ENCODE measurements at places on chromosomes 16 and 17.

DNA sequence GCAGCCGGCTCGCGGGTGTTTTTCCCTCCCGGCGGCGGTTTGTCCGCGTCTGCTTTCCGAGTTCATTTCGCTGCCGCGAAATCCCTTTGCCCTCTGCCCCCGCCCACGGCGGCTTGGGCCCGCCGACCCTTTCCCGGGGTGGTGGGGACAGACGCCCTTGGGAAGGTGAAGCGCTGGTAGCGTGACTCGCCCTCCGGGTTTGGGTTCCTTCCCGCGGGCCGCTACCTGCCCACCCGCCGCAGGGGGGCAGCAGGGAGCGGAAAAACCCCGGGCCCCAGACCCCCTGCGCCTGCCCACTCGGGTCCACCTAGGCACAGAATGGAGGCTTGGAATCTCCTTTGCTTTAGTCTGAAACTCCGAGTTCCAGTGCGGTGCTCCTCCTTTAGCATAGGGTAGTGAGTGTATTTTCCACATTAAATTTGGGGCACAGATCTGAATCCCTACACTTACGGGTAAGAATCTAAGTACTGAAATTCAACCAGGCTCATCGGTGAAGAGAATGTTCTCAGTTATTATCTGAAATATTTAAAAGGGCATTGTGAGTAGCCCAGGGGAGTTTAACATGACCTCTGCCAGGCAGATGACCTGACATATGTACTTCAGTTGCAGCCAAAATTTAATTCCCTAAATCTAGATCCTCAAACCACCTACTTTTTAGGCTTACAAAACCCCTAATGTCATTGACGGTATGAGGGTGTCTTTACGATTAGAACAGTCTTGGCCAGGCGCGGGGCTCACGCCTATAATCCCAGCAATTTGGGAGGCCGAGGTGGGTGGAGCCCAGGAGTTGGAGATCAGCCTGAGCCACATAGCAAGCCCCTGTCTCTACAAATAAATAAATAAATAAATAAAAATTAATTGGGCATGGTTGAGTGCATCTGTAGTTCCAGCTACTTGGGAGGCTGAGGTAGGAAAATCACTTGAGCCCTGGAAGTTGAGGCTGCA, 1.0 kb downstream of the NME2 start:
- peak; percentile 72 for DNase-seq

DNA sequence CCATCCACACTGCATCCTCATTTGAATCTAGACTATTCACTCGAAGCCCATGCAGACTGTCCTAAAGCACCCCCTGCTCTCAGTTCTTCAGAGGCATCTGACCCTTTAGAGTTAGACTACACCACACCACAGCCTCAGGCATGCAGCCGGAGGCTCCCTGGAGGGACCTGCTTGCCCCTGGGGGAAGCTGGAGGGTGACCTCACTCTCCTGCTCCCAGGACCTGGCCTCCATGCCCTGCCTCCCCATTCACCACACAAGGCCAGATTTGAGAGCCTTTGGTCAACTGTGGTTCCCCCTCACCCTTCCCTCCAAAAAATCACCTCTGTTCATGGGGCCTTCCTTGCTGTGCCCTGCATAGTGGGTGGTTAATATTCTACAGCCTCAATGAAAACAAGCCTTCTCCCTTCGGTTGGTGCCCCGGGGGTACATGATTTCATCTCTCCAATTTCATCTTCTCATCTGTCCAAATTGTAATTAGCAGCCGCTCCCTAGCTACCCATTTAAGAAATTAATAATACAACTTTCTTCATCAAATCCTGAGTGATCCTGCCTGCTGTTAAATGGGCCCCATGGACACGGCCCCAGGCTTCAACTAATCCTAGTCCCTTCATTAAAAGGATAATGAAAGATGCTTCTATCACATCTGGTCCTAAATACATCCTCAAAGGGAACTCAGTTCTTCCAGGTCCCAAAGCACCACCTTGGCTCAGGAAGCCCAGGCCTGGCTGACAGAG, 24.4 kb downstream of the ABCC12 start:
- no peak for DNase-seq

DNA sequence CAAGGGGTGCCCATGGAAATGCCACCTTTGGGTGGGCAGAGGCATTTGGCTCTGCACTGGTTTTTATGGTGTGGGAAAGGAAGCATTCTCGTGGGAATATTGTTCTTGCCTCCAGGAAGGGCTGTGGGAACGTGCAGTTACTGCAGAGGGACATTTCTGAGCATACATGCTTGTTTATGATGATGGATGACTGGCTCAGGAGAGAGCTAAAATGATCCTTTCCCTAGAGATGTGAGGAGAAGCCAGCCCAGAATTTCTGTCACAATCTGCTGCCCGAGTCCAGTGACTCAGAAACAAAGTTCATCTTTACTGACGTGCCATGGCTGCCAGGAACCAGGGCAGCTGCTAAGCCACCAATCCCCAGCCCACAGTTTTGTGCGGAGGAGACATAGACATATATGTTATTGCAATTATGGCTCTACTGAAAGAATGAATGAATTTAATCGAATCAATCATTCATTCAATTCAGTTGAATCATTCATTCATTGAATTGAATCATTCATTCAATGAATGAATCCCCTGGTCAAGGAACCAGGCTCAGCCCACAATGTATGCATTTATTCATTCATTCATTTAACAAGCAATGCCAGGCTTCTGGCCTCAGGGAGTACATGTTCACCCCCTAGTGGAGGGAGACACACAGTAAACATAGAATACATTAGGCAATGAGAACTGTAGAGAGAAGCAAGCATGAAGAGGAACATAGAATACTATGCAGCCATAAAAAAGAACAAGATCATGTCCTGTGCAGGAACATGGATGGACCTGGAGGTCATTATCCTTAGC, 414.4 kb upstream of the HSBP1 start:
- no peak for DNase-seq

DNA sequence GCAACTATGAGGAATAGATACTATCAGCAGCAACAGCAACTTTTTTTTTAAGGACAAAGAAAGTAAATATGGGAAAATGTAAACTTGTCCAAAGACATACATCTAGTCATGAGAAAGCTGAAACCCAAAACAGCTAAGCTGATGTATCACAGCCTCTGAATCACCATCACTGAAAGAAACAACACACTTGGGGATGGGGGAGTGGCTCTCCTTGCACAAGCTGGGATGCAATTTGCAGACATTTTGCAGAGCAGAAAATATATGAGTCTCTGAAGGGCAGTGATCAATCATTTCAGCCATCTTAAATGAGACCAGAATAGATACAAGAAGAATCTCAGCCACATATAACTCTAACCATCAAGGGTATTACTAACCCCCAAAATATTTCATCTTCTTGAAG, 79.1 kb downstream of the GRIN2A start:
- no peak for DNase-seq

GRCh38 chr16:80717611-80718010, 86.8 kb downstream of the CDYL2 start:
- no peak for DNase-seq
